ENCODE measurements at places on chromosomes 7 and 10.

GRCh38 chr10:21080261-21080660, 183.2 kb upstream of the NEBL start:
- no peak for DNase-seq

DNA sequence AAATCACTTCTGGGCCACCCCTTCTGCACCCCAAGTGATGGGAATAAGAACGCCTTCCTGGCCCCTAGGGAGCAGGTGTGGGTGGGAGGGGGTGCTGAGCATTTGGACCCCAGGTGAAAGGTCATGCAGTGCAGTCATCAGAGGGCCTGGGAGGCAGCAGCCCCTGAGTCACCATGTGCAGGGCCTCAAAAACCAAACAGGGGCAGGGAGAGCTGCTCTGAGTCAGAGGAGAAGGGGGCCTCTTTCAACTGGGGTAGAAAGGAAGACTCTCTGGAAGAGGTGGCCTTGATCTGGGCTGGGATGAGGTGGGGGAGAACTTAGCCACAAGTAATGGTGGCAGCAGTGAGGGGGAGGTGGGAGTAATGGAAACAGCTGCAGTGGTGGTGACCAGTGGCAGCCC, 164.3 kb downstream of the BUB3 start:
- no peak for DNase-seq

DNA sequence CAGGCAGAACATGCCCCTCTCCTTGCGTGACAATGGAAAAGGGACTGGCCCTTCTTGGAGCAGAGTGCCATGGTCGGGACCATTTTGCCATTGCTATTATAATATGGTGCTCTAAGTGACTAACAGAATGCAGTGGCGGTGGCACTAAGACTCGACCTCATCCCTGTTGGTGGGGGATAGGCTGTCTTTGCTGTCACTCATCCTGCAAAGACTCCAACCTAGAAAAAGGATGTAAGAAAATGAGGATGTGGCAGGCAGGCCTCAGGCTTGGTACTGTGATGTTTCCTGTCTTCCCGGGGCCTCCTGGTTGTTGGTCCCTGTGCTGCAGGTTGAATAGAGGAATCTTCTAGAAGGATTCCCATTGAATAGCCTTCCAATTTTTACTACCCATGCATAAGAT, 18.6 kb downstream of the BLNK start:
- no peak for DNase-seq

GRCh38 chr7:115825456-115826115, 205.0 kb downstream of the TFEC start:
- DNase-seq, result no peak

GRCh38 chr10:37263304-37263703, 137.9 kb downstream of the ANKRD30A start:
- no peak for DNase-seq

GRCh38 chr10:113555245-113555644, 2.4 kb downstream of the HABP2 start:
- DNase-seq, result no peak

GRCh38 chr7:20785157-20786048, 1.3 kb downstream of the SP8 start:
- DNase-seq, result no peak

DNA sequence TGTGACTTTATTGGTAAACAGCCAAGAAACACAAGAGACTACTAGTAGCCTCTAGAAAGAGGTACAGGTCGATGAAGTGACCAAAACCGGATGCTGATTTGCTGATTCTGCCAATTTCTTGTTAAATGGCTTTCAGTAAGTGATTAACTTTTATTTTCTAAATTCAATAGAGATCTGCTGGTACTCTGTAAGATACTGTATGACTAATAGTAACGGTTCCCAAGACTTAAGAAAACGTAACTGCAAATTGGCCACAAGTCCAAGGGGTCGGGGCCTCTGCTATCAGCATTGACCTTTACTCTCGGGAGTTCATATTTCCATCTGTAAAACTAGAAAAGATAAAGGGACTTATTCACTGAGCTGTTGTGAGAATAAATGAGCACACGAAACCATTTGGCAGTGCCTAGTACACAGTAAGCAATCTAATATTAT, 1.4 kb downstream of the FAM3C start:
- no peak for DNase-seq

GRCh38 chr10:43263551-43264343, 3.1 kb downstream of the RASGEF1A start:
- DNase-seq, result no peak

DNA sequence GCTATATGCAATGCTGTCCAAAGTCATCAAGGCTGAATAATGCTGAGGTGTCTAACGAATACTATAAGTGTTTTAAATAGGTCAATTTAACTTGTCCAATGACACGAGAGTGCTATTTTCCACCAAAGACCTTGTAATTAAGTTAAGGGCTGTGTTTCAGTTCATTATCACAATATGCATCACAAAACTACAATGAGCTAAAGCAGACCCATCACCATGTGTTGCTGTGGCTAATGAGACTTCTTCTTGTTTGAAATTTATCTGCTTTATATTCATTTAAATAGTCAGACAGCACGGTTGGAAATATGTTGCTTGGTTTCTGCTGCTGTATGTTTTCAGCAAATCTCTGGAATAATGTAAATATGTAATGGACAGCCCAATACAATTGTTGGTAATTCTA, 292.5 kb upstream of the VSTM2A start:
- no peak for DNase-seq

DNA sequence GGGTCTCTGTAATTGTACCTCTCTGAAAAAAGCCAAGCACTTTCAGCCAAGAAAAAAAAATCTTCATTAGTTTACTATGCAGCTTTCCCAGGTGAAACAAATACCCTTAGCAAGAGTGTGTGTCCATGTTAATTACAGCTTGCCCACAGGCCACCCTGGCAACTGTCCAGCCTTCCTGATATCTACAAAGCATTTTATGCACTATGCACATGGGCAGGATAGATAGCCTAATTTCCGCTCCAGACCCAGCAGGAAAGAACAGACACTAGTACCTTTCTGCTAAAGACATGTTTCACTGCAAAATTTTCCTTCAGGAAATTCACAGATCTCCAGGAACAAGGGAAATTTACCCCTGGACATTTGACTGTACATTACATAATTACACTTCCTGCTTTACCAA, 24.4 kb downstream of the CACNA2D1 start:
- no peak for DNase-seq

- DNase-seq, result no peak
Measured at GRCh38 chr7:12090757-12091221, 120.3 kb upstream of the TMEM106B start.

DNA sequence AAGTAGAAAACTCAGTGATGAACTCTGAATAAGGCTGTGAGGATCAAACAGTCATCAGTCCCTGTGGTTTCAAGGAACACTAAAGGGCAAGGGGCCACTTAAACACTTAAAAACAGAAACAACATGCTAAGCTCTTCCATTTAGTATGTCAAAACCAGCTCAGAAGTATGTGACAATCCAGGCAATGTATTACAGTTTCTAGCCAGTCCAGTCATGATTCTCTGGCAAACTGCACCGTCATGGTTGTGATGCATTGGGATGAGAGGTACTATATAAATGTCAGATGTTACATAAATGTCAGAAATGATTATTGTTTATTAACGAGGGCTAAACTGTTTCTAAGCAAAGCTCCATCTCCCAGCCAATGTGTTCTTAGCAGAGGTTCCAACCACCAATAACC, 4.7 kb upstream of the CREB5 start:
- no peak for DNase-seq

- no peak for DNase-seq
Measured at GRCh38 chr7:42029405-42029804, 207.6 kb downstream of the GLI3 start.

GRCh38 chr10:67519434-67519833, 176.6 kb downstream of the CTNNA3 start:
- DNase-seq, result no peak

DNA sequence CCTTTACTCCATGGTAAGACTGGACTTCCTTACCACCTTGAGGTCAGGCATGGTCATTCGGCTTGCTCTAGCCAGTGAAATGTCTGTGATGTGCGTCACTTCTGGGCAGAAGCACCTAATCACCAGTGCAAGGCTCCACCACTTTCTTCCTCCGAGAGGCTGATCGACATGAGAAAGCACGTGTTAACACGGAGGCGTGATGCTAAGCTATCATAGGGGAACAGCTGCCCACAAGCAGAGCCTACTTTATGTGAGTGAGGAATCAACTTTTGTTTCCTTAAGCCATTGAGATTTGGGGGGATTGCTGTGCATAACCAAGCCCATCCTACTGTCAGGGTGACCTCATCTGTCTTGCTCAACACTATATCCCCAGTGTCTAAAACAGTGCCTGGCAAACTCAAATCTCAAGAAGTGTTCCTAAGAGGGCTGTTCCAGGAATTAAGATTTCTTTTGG, 23.1 kb upstream of the SAR1A start:
- DNase-seq, result no peak

DNA sequence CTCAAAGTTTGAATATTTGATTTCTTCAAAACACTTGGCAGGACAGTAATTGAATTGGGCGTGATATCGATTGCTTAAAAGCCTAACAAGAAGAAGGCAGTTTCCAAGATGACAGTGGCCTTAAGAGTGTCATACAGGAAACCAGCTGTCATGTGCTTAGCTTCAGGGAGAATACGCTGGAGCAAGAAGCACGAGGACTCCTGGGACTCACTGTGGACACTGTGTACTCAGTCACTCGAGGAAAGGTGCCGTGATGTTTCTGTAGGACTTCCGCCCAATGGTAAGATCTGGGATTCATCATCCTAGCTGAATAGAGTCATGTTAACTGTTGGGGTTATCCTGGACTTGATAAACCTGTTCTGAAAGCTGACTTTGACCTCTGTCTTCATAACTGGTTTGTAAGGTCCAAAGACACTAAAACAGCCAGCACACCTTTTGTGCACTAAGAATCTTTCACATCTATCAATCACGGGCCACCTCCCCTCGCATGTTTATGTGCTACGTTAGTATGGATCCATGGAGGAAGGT, 113.5 kb downstream of the CELF2 start:
- no peak for DNase-seq

DNA sequence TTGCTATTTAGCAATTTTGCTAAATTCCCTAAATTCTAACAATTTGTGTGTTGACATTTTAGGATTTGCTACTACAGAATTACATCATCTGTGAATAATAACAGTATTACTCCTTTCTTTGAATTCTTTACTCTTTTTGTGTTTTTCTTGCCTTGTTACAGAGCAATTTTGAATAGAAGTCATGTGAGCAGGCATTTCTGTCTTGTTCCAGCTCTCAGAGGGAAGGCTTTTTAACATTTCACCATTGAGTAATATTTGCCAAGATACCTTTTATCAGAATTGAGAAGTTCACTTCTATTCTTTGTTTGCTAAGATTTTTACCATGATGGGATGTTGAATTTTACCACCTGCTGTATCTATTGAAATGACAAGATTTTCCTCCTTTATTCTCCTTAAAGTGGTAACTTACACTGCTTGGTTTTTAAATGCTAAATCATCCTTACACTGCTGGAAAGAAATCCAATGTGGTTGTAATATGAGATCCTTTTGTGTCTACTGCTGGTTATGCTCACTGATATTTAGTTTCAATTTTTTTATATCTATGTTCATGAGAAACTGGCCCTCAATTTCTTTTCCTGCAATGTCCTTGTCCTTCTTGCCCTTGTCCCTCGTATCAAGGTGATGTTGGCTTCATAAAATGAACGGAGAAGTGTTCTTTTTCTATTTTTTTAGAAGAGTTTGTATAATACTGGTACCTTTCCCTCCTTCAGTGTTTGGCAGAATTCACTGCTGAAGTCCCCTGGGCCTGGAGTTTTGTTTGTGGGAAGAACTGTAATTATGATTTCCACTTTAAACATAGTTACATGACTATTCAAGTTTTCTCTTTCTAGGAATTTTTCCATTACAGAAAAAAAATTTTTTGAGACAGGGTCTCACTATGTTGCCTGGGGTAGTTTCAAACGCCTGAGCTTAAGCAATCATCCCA, 50.3 kb upstream of the ATP6V0A4 start:
- DNase-seq, result no peak

DNA sequence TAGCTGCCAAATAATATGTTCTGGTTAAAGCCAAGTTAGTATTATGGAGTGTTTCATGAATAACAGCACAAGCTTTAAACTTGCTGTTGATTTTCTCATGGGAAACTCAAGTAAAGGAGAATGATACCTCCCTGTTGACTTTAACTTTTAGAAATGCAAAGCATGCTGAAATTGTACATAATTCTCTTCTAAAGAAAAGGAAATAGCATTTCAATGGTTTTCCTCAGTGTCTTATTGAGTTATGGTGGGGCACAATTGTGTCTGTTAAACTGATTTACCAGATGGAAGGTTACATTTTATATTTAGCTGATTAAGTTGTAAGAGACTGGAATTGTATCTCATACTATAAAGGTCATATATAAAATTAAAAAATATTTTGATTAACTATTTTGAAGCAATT, 119.3 kb downstream of the HDAC9 start:
- DNase-seq, result no peak

GRCh38 chr10:74822521-74823089, 3.8 kb upstream of the KAT6B start:
- no peak for DNase-seq

DNA sequence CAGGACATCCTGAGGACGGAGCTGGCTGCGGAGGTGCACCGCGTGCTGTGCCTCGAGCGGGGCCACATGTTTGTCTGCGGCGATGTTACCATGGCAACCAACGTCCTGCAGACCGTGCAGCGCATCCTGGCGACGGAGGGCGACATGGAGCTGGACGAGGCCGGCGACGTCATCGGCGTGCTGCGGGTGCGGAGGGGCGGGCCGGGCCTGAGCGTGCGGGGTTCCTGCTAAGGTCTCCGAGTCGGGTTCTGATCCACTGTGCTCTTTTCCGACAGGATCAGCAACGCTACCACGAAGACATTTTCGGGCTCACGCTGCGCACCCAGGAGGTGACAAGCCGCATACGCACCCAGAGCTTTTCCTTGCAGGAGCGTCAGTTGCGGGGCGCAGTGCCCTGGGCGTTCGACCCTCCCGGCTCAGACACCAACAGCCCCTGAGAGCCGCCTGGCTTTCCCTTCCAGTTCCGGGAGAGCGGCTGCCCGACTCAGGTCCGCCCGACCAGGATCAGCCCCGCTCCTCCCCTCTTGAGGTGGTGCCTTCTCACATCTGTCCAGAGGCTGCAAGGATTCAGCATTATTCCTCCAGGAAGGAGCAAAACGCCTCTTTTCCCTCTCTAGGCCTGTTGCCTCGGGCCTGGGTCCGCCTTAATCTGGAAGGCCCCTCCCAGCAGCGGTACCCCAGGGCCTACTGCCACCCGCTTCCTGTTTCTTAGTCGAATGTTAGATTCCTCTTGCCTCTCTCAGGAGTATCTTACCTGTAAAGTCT, 10.4 kb downstream of the ATG9B start:
- DNase-seq, result peak; percentile 69

DNA sequence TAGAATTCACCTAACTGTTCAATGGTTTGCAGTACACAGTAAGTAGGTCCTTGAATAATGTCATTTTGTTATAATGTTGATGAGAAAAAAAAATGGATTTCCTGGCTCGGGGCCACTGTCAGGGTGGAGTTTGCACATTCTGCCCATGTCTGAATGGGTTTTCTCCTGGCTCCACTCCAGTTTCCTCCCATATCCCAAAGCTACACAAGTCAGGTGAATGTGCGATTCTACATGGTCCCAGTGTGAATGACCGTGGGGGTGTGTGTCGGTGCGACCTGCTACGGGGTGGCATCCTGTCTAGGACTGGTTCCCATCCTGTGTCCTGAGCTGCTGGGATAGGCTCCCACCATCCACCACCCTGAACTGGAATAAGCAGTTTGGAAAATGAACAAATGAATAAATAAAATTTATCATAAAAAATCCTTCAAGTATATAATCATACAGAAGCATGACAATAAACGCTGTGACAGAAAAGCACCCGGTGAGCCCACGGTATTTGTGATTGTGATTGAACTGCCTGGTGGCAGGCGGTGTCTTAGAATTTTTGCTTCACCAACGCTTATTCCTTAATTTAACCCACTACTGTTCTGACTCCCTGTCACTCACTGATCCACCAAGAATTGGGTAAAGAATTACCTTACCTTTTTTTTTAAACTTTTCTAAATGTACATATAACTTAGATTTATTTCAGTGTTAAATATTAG, 114.1 kb downstream of the ICA1 start:
- DNase-seq, result no peak

Measured in stimulated activated CD8-positive, alpha-beta memory T cell treated with anti-CD3 and anti-CD28 coated beads, Interleukin-4, amount 100 ng/mL, for 24 hours (primary cell).